ENCODE measurements at places on chromosomes 4 and X. TPM values are rescaled to one million over a fixed set of nuclear protein-coding genes. Genes with fewer than 3 reads are reported as not detected.

Gene SLC16A2
- total RNA-seq: 20.8 TPM

Gene DAPP1
- not detected for total RNA-seq

Gene SLC7A11
- 17.6 TPM for total RNA-seq

Gene MAPK10
- 0.29 TPM for total RNA-seq

Gene PCDH18
- not detected for total RNA-seq

Gene GPC3
- not detected for total RNA-seq

Gene PAGE4
- not detected for total RNA-seq

Gene ZNF141
- total RNA-seq: 3.2 TPM

Gene MUC7
- not detected for total RNA-seq

Gene ENOPH1
- total RNA-seq: 30.7 TPM

Gene SLC4A4
- 0.97 TPM for total RNA-seq

Gene SOD3
- total RNA-seq: not detected

Gene DDX53
- total RNA-seq: not detected

Gene CXCL1
- 4.3 TPM for total RNA-seq

Gene SHROOM4
- not detected for total RNA-seq

Gene PABPC1L2B
- not detected for total RNA-seq

Gene RXFP1
- total RNA-seq: not detected

Gene NDP
- total RNA-seq: not detected

Gene RWDD4
- total RNA-seq: 19.9 TPM

Gene MBNL3
- not detected for total RNA-seq

Gene SLAIN2
- 27.7 TPM for total RNA-seq

Gene MOSPD2
- total RNA-seq: 10.5 TPM

Gene SLC10A4
- 6.8 TPM for total RNA-seq

Gene HTN3
- not detected for total RNA-seq

Gene NSG1
- 9.9 TPM for total RNA-seq
